Lung (tissue), 17 donors: ENCODE measurements at places on chromosomes 12 and 14. TPM values are rescaled to one million over a fixed set of nuclear protein-coding genes. Genes with fewer than 3 reads are reported as not detected.
A peak's percentile ranks its signal among the peaks of the same experiment; 100 is the strongest.

DNA sequence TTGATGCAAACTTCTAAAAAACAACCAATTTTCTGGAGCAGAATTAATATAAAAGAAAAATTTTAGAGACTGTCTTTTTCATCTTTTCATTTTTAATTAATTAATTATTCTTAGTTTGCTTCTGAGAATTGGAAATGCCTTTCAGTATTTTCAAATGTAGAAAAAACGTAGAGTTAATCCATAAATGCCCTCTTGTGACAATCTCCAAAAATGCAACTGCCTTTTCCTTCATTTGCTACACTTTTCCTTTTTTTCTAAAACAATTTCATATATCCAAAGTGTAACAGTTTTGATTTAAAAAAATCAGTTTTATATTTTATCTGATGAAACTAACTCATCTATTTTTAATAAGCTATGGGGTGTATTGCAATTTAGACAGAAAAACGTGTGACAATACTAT, 409.3 kb downstream of the PRKD1 start:
- H3K27me3 ChIP-seq, result no peaks in the 10 kb centered on the region
- H3K36me3 ChIP-seq, result no peaks in the 10 kb centered on the region
- H3K4me1 ChIP-seq, result no peaks in the 10 kb centered on the region

DNA sequence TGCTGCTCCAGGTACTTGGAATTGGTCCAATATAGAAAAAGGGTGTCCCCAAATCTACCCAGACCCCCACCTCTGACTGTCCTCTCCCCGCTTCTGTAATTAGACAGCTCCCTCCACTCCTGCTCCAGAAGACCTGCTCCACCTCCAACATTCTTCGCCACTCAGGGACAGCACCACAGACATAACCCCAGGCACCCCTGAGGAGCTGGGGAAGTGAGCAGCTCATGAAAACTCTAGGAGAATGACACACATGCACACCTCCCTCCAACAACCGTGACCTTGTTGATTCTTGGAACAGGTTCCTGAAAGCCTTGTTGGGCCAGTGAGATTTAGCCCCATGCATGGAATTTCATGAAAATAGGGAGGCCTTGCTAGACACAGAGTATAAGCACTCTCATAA, 8.2 kb downstream of the KRT4 start:
- H3K36me3 ChIP-seq, result no peaks in the 10 kb centered on the region
- H3K4me1 ChIP-seq, result no peaks in the 10 kb centered on the region
- H3K4me3 ChIP-seq, result no peak overlapping the region
- peaks cover 3% of the 10 kb centered on the region for H3K27me3 ChIP-seq

GRCh38 chr14:101535232-101535631, 26.1 kb upstream of the DIO3 start:
- no peaks in the 10 kb centered on the region for H3K27me3 ChIP-seq
- no peak overlapping the region for H3K27ac ChIP-seq
- H3K36me3 ChIP-seq, result no peaks in the 10 kb centered on the region
- H3K4me3 ChIP-seq, result no peak overlapping the region
- H3K4me1 ChIP-seq, result no peaks in the 10 kb centered on the region

- no peaks in the 10 kb centered on the region for H3K4me1 ChIP-seq
- DNase-seq, result no peak
- H3K4me3 ChIP-seq, result no peak overlapping the region
- H3K27me3 ChIP-seq, result no peaks in the 10 kb centered on the region
These were observed 285.8 kb upstream of the GRIP1 start for GRCh38 chr12:66964629-66965028.

DNA sequence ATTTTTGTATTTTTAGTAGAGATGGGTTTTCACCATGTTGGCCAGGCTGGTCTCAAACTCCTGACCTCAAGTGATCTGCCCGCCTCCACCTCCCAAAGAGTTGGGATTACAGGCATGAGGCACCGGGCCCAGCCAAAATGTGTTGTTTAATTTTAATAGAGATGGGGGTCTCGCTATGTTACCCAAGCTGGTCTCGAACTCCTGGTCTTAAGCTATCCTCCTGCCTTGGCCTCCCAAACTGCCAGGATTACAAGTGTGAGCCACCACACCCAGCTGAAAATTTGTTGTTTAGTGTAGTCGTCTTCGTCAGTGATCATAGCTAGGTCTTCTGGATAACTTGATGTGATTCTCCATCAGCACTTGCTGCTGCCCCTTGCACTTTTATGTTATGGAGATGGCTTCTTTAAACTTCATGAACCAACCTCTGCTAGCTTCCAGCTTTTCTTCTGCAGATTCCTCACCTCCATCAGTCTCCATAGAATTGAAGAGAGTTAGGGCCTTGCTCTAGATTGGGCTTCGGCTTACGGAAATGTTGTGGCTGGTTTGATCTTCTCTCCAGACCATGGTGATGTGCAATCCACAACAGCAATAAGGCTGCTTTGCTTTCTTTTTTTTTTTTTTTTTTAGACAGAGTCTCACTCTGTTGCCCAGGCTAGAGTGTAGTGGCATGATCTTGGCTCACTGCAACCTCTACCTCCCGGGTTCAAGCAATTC, 13.0 kb downstream of the ISCU start:
- H3K4me1 ChIP-seq, result no peaks in the 10 kb centered on the region
- DNase-seq, result no peak
- H3K27me3 ChIP-seq, result no peaks in the 10 kb centered on the region
- no peaks in the 10 kb centered on the region for H3K36me3 ChIP-seq
- no peak overlapping the region for H3K27ac ChIP-seq

DNA sequence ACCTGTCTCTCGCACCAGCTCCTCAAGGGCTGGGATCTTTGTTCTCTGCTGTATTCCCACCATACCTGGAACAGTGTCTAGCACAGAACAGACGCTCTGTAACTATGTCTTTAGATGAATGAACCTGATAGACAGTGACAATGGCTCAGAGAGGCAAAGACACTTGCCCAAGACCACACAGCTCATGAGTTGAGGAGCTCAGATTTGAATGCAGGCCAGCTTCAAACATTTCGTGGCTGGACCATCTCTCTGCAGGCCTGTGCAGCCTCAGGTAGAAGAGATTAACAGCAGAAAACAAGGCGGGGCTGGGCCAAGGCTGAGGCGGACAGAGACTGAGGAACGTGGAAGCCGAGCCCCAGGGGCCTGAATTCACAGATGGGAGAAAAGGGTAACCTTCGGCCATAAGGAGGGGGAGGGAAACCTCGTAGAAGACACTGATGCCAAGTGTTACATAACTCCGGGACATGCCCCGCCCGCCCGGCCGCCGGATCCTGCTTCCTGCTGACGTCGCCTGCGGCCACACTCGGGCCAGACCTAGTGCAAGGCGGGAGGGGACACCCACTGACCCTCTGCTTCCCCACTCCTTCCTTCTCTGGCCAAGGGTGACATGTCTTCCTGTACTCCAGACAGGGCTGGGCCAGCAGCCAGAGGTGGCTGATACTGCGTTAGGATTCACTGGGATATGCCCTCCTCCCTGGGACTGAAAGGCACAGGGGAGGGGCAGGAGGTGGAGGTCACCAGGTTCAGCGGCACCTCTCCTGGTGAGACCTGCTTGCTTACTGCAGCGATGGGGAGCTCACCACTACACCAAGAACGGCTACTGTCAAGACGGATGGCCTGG, 86.8 kb downstream of the RFLNA start:
- peak overlapping the region; percentile 69 for H3K27ac ChIP-seq
- H3K36me3 ChIP-seq, result peaks cover 38% of the 10 kb centered on the region
- no peak overlapping the region for H3K4me3 ChIP-seq
- H3K4me1 ChIP-seq, result peaks cover 22% of the 10 kb centered on the region

DNA sequence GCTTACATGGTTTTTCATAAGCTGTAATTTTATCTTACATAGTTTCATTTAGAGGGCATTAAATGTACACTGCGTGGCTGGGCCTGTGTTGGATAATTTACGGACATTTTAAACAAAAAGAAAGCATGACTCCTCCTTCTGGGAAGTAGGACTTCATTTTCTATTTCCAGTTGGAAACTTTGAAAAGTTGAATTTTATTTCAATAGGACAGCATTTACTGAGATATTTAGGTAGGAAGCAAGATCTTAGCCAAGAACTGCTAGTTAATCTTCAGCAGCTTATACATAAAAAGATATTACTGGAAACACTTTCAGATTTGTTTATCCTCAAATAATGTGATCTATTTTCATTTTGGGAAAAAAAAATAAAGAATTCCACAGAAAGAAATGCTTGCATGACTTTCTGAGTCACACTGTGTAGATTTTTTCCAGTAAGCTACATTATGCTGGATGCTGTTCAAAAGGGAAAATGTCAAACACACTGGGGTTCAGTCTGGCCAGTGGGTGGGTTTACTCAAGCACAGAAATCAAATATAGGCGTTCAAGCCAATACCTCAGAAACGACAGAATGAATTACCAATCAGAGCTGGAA, 239.4 kb upstream of the KRR1 start:
- H3K27ac ChIP-seq, result no peak overlapping the region
- peaks cover 7% of the 10 kb centered on the region for H3K4me1 ChIP-seq
- DNase-seq, result no peak
- no peaks in the 10 kb centered on the region for H3K36me3 ChIP-seq
- no peaks in the 10 kb centered on the region for H3K27me3 ChIP-seq

DNA sequence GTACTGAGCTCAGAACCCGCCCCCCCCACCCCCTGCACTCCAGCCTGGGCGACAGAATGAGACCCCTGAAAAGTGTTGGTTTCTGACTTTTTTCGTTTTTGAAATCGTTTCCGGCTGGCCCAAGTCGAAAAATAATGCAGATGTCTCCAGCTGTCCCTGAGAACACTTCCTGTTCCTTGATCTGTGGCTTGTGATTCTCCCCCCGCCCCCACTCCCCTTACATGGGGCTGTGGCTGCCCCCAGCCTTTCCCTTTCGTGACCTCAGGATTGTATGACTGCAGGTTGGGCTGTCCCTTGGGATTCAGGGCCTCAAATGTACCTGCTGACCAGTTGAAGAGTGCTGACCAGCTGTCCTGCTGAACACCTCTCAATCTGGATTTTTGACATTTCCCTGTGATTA, 34.1 kb downstream of the NOC4L start:
- H3K27ac ChIP-seq, result no peak overlapping the region
- DNase-seq, result peak; percentile 58
- H3K4me3 ChIP-seq, result no peak overlapping the region
- no peaks in the 10 kb centered on the region for H3K4me1 ChIP-seq
- no peaks in the 10 kb centered on the region for H3K36me3 ChIP-seq

The TBX3 gene
- total RNA-seq, result 48.4 TPM

The PLEKHH1 gene
- 2.9 TPM for total RNA-seq

The BCL2L14 gene
- total RNA-seq, result 0.95 TPM

- H3K4me3 ChIP-seq, result no peak overlapping the region
- no peak overlapping the region for H3K27ac ChIP-seq
- no peaks in the 10 kb centered on the region for H3K27me3 ChIP-seq
- peaks cover 31% of the 10 kb centered on the region for H3K4me1 ChIP-seq
- peak; percentile 58 for DNase-seq
- H3K36me3 ChIP-seq, result no peaks in the 10 kb centered on the region
These were observed 180.2 kb downstream of the CRADD start for GRCh38 chr12:93857279-93857938.

DNA sequence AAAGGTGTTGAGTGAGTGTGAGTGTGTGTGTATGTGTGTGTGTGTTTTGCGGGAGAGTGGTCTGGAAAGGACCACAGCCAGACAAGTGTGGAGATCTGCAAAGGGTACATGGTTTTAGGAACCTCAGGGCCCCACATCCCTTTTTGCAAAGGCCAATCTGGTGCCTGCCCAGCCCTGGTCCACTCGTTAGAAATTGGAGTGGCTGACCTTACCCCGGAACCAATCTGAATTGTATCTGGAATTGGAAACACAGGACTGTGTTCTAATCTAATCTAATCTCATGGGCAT, 11.3 kb upstream of the TBX3 start:
- peaks cover 13% of the 10 kb centered on the region for H3K4me1 ChIP-seq
- no peak overlapping the region for H3K27ac ChIP-seq
- no peaks in the 10 kb centered on the region for H3K36me3 ChIP-seq

DNA sequence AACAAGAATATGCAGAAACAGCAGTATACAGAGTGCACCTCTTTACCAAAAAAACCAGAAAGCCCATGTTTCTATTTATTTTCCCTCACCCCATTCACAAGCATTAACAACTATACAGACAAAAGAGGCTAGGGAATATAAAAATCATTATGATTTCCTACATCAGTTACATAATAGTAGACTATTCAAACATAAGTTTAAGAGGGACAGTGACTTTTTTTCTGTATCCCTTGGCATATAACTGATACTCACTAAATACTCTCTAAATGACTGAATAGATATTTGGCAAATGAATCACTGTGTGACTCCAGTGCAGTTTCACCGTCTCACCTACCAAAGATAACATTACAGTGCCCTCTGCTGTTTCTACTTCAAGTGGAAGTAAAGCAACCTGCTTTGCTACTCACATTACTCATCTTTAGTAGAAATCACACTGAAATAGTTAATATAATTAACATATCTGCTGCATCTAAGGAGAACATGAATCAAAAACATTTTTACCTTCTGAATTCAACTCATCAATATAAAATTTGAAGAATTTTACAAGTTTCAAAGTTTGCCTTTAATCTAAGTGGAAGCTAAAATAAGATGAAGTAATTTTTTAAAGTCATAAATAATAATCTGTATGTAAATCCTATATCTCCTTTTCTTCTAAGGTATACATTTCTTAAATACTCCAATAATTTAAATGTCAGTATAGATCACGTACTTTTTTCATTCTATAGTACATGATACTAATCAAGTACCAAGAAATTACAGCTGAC, 103.8 kb downstream of the OSBPL8 start:
- H3K4me1 ChIP-seq, result no peaks in the 10 kb centered on the region
- no peaks in the 10 kb centered on the region for H3K27me3 ChIP-seq
- DNase-seq, result no peak
- H3K27ac ChIP-seq, result no peak overlapping the region
- H3K4me3 ChIP-seq, result no peak overlapping the region
